ENCODE measurements at places on chromosomes 6 and 20.

DNA sequence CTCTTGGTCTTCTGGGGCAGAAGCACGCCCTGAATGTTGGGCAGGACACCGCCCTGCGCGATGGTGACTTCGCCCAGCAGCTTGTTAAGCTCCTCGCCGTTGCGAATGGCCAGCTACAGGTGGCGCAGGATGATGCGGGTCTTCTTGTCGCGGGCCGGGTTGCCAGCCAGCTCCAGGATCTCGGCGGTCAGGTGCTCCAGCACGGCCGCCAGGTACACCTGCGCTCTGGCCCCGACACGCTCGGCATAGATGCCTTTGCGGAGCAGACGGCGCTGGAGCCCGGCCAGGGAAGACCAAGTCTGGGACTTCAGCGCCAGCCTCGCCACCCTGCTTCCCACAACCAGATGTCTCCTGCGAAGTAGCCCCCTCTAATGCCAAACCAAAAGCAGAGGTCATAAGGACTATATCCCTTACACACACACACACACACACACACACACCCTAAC, 8.0 kb upstream of the SLC17A3 start:
- no peak for DNase-seq

GRCh38 chr6:157763129-157763903, 59.7 kb upstream of the SNX9 start:
- peak; percentile 39 for DNase-seq

DNA sequence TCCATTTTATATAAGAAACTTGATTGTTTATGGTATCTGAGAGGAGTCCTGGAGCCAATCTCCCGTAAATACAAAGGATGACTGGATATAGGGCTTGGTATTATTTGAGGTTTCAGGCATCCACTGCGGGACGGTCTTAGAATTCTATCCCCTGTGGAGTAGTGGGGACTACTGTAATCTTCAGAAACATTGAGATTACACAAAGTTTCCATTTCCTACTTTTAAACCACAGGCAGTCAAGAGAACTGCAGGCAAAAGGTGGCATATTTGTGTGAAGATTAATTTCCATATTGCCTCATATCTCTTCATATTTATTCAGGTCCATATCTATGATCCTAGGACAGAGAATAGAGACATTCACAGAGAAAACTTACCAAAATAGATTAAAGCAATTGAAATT, 586.2 kb downstream of the PHF3 start:
- no peak for DNase-seq

DNA sequence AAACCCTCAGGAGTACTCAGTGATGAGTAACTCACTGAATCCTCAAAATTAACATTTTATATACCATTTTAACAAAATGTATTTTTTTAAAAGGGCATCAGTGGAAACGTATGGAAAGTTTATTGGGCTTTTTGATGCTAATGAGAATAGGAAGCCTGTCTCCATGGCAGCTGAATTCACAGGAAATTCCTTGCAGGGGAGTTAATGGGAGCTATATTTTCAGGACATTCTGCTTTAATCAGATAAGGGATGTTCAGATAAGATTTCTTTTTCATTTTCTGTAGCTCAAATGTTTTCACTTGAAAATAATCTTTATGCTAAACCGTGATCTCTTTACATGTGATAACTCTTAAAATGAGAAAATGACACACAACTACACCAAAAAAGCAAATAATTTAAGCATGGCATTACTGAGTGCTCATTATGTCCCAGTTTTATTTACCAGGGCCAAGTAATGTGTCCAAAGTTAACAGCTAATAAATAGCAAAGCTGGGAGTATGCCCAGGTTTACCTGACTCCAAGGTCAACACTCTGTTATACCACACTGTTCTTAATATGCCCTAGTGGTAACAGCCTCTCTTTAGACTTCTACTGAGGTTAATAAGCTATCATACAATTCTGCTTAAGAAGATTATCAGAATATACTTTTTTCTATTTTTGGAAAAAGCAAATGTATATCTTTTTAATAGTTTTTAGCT, 348.1 kb downstream of the GRIK2 start:
- DNase-seq: no peak

DNA sequence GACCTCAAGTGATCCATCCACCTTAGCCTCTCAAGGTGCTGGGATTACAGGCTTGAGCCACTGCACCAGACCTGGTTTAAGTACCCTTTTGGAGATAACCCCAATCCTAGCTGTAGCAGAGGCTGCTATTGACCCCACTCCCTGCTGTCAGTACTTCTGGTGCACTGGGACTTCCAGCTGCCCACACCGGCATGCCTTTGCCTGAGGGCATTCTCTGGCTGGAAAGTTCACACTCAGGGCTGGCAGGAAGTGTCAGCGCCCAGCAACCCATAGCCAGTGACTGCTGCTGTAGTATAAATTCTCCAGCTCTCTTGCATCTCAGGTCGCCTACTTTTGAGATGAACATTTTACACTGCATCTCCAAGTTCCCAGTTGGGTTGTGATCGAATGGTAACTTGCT, 75.3 kb downstream of the UTRN start:
- DNase-seq: no peak

DNA sequence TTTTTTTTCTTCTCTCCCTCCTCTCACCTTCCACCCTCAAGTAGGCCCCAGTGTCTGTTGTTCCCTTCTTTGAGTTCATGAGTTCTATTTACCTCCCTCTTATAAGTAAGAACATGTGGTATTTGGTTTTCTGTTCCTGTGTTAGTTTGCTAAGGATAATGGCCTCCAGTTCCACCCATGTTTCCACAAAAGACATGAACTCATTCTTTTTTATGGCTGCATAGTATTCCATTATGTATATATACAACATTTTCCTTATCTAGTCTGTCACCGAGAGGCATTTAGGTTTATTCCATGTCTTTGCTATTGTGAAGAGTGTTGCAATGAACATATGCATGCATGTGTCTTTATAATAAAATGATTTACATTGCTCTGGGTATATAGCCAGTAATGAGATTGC, 147.9 kb downstream of the PDE7B start:
- DNase-seq: no peak

DNA sequence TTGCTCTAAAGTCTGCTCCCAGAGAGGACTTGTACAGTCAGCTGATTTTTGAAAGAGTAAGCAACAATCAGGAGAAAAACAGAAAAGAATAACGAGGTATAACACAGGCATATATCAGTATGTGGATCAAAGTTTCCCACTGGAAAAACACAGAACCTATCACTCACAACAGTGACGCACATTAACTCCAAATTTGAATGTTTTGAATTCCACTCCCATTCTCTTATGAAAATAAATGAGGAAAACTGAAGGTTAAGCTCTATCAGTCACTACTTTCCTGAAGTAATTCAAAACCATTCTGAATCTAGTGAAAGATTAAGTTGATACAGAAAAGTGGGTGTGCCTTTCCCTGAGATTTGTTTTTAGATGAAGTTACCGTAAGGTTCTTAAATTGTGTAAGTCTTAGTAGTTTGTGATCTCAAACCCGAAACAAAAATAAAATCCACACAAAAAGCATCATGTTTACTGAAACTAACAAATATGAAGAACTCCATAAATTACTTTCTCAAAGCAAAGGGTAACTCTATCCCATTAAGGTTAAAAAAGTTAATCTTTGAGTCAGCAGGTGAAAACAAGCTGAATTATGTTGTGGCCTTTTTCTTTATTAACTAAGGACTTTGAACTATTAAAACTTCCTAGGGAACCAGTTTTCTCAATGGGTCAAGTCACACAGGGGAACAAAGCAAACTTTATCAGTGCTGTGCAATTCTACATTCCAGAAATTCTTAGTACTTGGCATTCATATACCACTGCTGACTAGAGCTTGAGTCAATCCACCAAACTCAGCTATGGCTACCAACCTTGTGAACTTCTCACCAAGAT, 115.7 kb downstream of the OGFRL1 start:
- no peak for DNase-seq

GRCh38 chr6:135817035-135817434, 34.5 kb upstream of the PDE7B start:
- DNase-seq: no peak

DNA sequence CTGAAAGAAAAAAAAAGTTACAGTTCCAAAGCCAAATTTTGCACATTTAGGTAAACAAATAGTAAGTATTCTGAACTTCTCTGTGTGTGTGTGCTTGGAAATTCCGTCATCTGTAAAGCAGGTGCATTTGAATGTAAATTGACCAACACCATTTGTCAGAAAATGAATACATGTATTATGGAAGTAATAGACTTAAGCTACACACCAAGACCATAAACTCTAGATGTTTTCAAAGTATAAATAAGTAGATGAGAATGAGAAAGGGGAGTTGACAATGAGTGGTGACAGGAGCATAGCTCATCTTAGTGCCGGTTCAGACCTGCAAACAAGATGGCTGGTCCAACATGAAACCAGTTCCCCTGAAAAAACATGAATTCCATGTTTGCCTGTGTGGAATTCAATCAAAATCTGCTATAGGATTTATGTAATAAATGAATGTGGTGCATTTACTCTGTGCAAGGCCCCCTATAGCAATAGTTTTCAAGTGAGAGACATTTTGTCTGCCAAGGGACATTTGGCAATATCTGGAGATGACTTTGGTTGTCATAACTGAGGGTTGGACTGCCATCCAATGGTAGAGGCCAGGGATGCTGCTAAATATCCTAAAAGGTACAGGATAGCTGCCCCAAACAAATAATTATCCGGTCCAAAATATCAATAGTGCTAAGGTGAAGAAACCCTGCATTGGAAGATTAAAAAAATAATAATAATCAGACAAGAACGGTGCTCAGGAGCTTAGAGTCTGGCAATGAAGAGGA, 11.0 kb upstream of the FILIP1 start:
- no peak for DNase-seq

GRCh38 chr20:47541355-47541922, 39.8 kb downstream of the NCOA3 start:
- no peak for DNase-seq

- no peak for DNase-seq
Measured at GRCh38 chr6:118528129-118528528, 20.0 kb upstream of the PLN start.

GRCh38 chr6:115882174-115882573, 178.5 kb downstream of the FRK start:
- no peak for DNase-seq

DNA sequence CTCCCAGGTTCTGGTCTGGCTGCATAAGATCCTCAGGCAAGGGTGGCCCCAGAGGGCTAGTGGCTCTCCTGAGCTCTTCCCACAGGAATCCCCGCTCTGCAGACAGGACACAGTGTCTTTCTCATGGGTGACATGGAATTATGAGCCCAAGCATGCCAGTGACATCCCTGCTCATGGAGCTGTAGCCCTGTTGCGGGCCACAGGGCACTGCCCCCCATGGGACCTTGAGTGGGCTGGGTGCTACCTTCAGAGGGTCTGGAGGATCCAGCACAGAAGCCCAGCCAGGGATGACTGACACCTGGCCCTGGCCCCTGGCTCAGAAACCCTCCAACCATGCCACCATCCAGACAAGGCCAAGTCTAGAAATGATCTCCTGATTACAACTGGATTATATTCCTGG, 657.5 kb upstream of the DEFB115 start:
- no peak for DNase-seq

DNA sequence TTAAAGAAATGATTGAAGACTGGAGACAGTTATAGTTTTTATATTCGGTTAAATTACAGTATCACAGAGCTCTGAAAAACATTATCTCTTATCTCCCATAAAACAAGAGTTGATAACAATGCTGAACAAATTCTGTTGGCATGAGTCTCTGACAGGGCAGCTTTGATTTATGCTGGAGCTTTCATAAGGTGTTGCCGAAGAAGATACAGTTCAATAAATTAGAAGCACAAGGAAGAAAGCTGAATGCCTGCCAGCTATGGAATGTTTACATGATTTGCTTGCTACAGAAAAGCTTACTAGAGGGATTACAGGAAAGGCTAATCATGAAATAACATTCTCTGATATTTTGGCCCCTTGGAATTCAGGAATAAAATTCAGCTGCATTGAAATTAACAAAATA, 431.9 kb upstream of the GJE1 start:
- no peak for DNase-seq

- no peak for DNase-seq
Measured at GRCh38 chr6:142013287-142013686, 119.4 kb upstream of the GJE1 start.

DNA sequence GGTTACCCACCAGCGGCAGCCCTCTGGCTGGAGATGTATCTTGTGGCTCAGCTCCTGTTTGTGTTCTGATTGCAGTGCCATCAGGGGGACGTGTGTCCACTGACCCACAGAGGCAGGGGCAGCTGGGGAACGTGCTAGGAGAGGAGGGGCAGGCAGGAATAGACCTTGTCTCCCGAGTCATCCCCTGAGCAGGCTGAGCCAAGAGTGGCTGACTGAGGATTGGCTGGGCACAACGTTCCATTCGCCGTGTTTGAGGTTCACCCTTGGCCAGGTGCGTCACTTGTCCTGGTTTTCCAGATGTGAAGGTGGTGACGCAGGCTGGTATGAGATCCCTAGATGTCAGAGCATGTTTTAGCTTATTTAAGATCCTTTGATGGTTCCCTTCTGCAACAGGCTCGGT, 57.7 kb downstream of the ADNP start:
- no peak for DNase-seq

GRCh38 chr6:142279350-142280180, 22.2 kb upstream of the ADGRG6 start:
- no peak for DNase-seq

DNA sequence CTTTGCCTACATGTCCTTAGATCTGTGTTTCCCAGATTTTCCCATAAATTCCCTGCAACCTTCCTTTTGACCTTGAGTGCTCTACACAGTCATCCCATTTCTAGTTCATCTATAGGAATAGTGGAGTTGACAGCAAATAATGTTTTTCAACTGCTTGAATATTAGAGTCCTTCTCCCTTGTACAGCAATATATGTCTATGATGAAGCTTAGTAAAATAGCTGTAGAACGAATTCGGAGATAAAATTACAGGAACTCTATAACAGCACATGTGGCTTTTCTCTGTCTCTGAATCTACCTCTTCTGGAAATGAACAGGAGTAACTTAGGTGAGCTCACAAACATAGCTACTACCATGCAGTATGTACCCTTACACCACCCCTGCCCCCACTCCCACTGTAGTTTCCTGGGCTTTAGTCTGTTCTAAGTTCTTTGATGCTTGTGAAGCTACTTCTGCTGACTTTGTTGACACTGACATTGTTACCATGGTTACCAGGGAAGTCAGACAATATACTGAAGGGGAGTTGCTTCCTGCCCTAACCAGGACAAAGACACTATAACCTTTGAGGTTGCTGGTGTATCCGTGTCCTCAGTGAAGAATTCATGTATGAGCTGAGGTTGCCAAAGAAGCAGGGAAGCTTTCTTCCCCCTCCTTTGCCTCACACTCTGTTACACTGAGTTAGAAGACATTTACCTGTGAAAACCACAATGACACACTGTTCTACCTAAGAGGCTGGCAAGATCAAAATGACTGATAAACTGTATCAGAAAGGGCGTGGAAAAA, 35.8 kb upstream of the SHLD1 start:
- peak; percentile 70 for DNase-seq
